HEK293T (cell line): ENCODE measurements at places on chromosomes 5 and 9.
A peak's percentile ranks its signal among the peaks of the same experiment; 100 is the strongest.

- no peak for DNase-seq
Measured at GRCh38 chr9:107650321-107650720, 160.8 kb upstream of the KLF4 start.

- no peak for DNase-seq
Measured at GRCh38 chr5:8598996-8599395, 730.0 kb downstream of the MTRR start.

GRCh38 chr5:67149057-67149950 lies 47.3 kb downstream of the CD180 start:
- DNase-seq: no peak

DNA sequence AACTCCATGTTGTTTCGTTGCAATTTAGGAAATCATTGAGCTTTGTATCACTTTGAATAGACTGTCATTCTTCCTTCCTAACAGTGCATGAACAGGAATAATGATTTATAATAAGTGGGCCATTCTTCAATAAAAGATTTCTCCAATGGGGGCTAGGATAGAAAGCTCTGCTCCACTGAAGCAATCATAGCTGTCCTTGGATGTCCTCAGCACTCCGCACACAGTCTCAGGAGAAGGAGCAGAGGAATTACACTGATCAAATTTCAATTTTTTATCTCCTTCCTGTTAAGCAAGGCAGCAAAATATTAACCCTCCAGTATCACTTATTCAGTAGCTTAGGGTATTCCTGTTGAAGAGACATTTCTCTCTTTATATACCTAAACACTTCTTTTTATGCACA lies 532.7 kb upstream of the ST8SIA4 start:
- peak; percentile 4 for DNase-seq

DNA sequence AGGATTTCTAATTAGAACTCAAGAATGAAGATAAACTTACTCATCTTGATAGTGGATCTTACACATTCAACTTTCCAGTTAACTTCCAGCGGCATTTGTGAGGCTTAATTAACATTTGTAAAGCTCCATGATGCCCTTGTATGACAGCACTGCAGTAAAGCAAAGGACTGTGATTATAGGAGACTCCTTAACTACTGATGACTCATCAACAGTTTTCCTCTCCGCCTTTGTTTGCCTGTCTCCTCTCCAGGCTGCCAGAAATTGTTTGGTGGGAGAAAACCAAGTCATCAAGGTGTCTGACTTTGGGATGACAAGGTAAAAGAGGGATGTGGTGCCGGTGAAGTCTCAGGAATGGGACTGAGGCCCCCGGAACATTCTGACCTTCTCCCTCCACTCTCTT lies 20.4 kb upstream of the CYFIP2 start:
- no peak for DNase-seq

DNA sequence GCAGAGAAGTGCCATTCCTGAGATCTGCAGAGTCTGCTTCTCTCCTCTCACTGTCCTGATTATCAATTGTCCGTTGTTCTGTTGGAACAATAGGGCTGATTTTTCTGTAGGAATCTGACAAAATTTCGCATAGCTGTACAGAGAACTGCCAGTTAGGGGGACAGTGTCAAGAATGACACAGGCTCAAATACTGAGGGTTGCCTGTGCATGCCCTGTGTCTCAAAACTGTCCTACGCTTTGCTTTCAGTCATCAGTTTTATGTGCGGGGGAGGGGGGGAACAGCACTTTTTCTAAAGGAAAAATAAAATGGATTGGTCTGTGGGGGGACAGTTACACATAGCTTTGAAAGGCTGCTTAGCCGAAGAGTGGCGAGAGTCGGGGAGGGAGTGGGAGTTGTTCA lies 248.6 kb downstream of the PDZD2 start:
- no peak for DNase-seq

DNA sequence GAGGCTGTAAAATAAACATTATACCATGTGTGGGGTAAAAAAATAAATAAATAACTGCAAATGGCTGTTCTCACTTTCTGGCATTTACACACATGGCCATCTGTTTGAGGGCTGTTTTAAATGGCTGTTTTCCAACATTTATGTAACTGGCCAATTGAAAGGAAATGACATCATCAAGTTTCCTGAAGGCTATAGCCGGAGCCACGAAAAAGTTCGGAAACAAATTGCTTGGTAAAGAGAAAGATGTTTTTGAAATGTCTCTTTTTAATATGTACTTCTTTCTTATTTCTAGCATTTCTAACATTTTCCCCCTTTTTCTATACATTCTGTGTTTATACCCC lies 95.4 kb upstream of the DAB2 start:
- no peak for DNase-seq

- DNase-seq: peak; percentile 62
Measured at GRCh38 chr5:171907725-171908343, 98.6 kb downstream of the FBXW11 start.

DNA sequence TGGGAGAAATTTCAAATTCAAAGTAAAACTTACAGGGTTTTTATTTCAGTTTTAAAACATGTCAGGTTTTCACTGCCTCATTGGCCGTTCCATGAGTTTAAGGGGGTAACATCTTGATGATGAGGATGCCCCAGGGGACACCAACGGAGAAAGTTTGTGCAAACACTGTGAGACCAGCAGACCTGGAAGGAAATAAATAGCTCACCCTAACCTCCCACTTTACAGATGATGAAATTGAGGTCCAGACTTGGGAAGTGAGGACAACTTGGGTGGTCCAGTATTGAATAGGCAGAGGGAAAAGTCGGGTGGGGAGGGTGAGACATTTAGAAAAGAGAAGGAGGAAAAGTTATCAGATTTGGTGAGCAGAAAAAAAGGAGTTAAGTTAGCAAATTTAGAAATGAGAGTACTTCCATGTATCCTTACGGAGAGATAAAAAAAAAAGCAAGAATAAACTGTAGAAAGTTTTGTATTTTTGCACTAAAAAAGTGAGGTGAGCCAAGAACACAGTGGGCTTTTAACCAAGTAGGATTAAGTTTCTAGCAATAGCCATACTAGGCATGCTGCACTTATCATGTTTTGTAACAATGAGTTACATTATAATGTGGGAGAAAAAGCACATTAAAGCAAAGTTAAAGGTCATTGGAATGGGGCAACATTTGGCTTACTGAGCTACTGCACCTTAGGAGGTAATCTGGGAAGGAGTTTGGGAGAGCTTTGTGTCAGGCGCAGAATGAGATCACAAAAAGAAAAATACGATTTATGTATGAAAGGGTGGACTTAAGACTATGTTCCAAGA lies 125.1 kb downstream of the GAS1 start:
- no peak for DNase-seq

DNA sequence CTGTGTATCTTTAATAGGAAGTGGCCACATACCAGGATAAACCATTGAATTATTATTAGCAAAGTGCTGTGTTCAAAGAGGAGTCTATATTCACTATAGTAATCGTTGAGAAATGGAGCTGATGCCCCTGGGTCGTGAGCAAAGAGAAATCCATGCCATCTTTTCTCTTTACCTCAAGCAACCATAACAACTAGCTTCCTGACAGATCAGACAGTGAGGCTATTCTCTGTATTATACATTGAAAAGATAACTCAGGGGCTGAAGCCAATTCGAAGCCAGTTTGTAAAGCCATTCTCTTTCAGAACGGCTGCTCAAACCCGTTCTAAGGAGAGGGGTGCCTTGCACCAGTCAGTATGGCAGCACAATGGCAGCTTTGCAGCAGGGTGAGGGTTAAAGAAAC lies 680.6 kb downstream of the SEMA5A start:
- no peak for DNase-seq

DNA sequence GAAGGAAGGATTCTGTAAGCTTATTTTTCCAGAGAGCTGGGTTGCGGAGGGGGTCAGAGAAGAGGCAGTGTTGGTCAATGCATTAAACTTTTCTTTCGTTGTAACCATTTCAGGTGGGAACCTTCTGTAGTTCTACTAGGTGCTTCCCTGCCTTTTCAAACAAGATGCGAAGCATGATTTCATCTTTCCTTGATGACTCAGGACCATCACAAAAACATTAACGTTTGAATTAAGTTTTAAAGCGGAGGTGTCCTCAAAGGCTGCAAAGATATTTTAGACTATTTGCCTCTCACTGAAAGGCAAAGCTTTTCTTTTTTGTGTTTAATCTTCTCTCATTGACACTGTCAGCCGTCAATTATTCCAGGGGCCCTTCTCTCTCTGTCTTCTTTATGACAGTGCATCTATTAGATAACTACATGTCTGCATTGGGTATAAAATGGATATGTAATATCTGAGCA lies 26.3 kb upstream of the FAT2 start:
- DNase-seq: no peak

DNA sequence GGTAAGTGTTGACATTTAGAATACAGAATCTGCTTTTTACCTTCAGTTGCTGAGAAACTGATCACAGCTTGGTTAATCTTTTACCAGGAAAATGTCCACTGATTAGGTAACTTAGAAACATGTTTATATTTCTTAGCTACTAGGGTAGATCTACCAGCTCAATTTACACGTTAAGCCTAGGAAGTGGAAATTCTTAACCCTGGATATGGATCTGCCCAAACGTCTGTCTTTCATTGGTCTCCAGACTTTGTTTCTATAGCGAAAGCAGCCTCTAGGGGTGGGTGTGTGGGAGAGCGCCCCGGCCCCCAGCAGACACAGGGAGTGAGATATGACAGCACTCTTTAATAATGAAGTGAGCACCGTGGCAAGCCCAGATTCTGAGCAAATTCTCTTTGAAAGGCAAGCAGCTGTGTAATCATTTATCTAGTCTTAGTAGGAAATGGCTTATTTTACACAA lies 141.6 kb upstream of the ZNF608 start:
- DNase-seq: peak; percentile 55

GRCh38 chr9:28264368-28264767 lies 691.1 kb upstream of the C9orf72 start:
- DNase-seq: no peak

DNA sequence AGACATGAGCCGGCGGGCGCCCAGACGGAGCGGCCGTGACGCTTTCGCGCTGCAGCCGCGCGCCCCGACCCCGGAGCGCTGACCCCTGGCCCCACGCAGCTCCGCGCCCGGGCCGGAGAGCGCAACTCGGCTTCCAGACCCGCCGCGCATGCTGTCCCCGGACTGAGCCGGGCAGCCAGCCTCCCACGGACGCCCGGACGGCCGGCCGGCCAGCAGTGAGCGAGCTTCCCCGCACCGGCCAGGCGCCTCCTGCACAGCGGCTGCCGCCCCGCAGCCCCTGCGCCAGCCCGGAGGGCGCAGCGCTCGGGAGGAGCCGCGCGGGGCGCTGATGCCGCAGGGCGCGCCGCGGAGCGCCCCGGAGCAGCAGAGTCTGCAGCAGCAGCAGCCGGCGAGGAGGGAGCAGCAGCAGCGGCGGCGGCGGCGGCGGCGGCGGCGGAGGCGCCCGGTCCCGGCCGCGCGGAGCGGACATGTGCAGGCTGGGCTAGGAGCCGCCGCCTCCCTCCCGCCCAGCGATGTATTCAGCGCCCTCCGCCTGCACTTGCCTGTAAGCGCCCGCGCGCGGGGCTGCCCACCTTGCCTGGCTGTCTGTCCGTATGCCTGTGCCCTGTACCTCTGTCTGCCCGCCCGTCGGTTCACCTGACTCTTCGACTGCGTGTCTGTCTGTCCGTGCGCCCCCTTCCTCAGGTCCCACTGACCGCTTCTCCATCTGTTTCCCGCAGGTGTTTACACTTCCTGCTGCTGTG lies 412 bp downstream of the FGF18 start:
- DNase-seq: peak; percentile 55

DNA sequence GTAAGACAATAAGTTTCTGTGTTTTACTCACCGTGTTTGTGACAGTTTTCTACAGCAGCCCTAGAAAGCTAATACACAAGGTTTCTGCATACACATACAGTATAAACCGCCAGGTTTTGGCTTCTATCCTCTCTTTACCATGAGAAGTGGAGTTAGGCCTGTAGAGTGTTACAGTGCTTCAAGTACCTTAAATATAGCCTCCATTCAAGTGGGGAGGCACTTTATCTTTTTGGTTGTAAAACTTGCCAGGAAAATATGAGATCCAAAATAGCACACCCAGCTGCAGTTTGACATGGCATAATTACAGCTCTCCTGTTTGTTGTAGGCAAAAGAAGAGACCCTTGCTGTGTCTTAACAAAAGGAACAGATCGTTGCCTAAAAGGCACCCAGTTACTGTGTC lies 90.3 kb upstream of the PTPN3 start:
- DNase-seq: no peak

- DNase-seq: no peak
Measured at GRCh38 chr5:64861281-64861680, 92.6 kb downstream of the CWC27 start.

- DNase-seq: peak; percentile 99
Measured at GRCh38 chr9:122213589-122214413, 15.0 kb downstream of the LHX6 start.

DNA sequence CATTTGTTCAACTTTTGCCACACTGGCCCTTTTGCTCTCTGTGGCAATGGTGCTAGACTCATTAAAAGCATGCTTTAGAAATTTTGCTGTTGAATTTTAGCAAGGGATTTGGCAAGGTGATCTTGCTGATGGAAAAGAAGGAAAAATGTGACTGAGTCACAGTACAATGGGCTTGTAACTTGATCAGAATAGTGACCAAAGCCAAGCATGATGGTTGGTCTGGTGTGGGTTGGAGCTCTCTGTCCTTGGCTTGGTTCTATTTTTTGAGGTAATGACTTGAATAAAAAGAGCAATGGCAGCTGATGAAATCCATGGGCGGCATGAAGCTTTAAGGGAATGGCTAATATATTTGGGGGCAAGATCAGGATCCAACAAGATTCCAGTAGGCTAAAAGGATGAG lies 114.4 kb upstream of the ZNF366 start:
- no peak for DNase-seq

DNA sequence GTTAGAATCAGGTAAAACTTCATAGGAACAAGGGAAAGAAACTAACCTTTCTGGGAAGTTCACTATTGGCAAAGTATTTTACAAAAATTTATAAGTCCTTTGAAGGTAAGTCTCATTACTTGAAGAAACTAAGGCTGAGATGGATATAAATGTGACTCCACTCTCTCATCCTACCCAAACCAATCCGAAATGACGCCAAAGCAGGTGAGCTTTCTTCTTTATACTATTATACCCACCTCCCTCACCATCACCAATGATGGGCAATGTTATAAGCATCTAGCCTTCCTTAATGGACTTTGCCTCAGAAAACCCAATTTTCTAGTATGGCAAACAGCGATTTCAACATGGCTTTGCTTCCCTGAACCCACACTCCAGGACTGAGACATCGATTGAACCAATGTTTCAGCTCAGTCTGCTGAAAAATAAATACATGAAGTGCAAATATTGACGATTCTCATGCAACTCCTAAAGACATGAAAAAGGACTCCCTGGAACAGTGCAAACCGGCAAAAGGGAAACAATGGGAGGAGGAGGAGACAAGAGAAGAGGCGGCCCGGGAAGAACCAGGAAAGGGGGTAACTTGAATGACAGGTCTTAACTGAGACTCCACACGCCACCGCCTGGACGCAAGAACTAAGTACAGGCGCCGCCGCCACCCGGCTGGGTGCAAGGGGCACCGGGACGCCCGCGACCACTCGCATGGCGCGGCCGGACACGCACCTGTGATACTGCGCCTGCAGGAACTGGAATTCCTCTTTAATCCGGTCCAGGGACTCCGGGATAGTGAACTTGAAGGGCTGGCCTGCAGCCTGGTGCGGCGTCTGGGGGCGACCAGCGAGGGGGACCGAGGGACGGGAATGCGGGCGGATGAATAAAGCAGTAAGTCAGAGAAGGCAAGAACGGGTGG lies 2.5 kb downstream of the TLE1 start:
- peak; percentile 64 for DNase-seq

GRCh38 chr9:115357821-115358220 lies 239.9 kb upstream of the TNC start:
- no peak for DNase-seq

- DNase-seq: no peak
Measured at GRCh38 chr9:114278356-114278755, 44.5 kb upstream of the ORM1 start.
